Aorta (tissue), 5 donors: ENCODE measurements at places on chromosomes 2 and 18. TPM values are rescaled to one million over a fixed set of nuclear protein-coding genes. Genes with fewer than 3 reads are reported as not detected.

GRCh38 chr18:22469926-22470247 lies 52.2 kb upstream of the CTAGE1 start:
- H3K4me1 ChIP-seq = peaks cover 4% of the 10 kb centered on the region
- no peak overlapping the region for H3K27ac ChIP-seq
- H3K27me3 ChIP-seq = no peaks in the 10 kb centered on the region
- no peaks in the 10 kb centered on the region for H3K36me3 ChIP-seq
- H3K4me3 ChIP-seq = no peak overlapping the region
- no peak for DNase-seq

GRCh38 chr2:234752966-234753365 lies 198.9 kb upstream of the SH3BP4 start:
- H3K27ac ChIP-seq = no peak overlapping the region
- no peaks in the 10 kb centered on the region for H3K27me3 ChIP-seq
- H3K4me1 ChIP-seq = no peaks in the 10 kb centered on the region
- no peak for DNase-seq

ASB3 gene
- 14.4 TPM for total RNA-seq

SPDYA gene
- 2.8 TPM for total RNA-seq

DNA sequence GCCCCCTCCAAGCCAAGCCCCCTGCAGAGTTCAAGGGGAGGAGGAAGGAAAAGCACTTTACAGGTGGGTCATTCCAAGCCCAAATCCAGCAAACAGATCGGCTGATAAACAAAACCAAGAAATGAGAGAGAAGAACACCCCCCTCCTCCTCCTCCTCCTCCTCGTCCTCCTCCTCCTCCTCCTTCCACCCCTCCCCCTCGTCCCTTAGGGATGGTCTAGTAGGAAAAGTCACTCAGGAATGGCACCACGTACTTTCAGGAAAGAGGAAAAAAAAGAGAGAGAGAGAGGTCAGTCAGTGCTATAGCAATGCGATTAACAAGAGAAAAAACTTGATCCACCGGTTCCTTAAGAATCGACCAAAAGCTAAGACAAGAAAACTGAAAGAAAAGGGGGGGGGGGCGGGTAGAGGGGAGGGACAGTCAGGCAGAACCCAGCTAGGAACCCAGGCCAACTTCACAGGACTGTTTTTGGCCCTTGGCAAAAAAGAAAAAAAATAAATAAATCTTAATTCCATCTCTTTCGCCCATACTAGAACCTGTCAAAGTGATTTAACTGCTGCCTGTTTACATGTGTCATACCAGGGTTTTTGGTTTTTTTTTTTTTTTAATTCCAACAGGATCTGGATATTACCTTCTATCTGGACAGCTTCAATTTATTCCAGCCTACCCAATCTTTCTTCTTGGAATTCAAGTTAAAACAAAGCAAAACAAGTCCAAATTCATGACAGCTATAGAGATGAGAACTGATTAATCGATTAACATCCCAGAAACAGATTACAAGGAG lies 906 bp downstream of the IKZF2 start:
- H3K27me3 ChIP-seq = no peaks in the 10 kb centered on the region
- no peaks in the 10 kb centered on the region for H3K4me1 ChIP-seq
- peak overlapping the region; percentile 45 for H3K4me3 ChIP-seq
- H3K27ac ChIP-seq = peak overlapping the region; percentile 40
- DNase-seq = peak; percentile 43

- no peaks in the 10 kb centered on the region for H3K4me1 ChIP-seq
- DNase-seq = no peak
- no peak overlapping the region for H3K27ac ChIP-seq
- no peaks in the 10 kb centered on the region for H3K27me3 ChIP-seq
These were observed 30.0 kb upstream of the ITGAV start for GRCh38 chr2:186559848-186560247.

- H3K4me1 ChIP-seq = no peaks in the 10 kb centered on the region
- DNase-seq = no peak
- no peaks in the 10 kb centered on the region for H3K36me3 ChIP-seq
These were observed 22.6 kb downstream of the DHRS9 start for GRCh38 chr2:169091761-169092519.

DNA sequence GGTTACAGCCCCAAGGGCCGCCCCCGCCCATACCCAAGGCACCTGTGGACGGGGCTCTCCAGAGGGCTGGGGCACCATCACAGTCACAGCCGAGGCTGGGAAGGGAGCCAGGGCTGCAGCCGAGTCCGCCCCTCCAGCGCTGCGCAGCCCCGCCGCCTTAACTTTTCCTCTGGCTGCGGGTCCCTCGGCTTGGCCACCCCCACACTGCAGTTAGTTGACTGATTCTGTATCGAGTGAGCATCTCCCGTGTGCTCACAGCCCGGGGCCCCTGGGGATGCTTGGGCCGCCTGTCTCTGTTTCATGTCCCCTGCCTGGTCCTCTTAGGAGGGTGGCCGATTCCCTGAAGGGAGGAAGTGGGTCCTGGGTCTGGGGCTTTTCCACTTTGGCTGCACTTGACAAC lies 33.7 kb downstream of the EMILIN2 start:
- H3K4me1 ChIP-seq = peaks cover 3% of the 10 kb centered on the region
- DNase-seq = no peak
- H3K27me3 ChIP-seq = no peaks in the 10 kb centered on the region

- no peak for DNase-seq
- no peaks in the 10 kb centered on the region for H3K4me1 ChIP-seq
- no peaks in the 10 kb centered on the region for H3K36me3 ChIP-seq
- no peak overlapping the region for H3K4me3 ChIP-seq
- H3K27ac ChIP-seq = no peak overlapping the region
These were observed 423.4 kb upstream of the ID2 start for GRCh38 chr2:8258406-8258805.

- no peak overlapping the region for H3K27ac ChIP-seq
- H3K4me3 ChIP-seq = no peak overlapping the region
- H3K36me3 ChIP-seq = no peaks in the 10 kb centered on the region
- no peak for DNase-seq
- H3K27me3 ChIP-seq = no peaks in the 10 kb centered on the region
- peaks cover 16% of the 10 kb centered on the region for H3K4me1 ChIP-seq
These were observed 564.7 kb downstream of the TNS1 start for GRCh38 chr2:217438136-217438535.

DNA sequence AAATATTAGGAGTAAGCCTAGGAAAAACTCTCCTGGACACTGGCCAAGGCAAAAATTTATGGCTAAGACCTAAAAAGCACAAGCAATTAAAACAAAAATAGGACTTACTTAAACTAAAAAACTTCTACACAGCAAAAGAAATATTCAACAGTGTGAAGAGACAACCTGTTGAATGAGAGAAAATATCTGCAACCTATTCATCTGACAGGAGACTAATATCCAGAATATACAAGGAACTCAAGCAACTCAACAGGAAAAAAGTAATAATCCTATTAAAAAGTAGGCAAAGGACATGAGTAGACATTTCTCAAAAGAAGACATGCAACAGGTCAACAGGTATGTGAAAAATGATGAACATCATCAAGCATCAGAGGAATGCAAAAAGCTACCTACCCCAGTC lies 431.1 kb downstream of the ZEB2 start:
- H3K4me3 ChIP-seq = no peak overlapping the region
- no peak overlapping the region for H3K27ac ChIP-seq
- H3K4me1 ChIP-seq = no peaks in the 10 kb centered on the region
- no peak for DNase-seq

MTA3 gene
- total RNA-seq = 46.3 TPM

DNA sequence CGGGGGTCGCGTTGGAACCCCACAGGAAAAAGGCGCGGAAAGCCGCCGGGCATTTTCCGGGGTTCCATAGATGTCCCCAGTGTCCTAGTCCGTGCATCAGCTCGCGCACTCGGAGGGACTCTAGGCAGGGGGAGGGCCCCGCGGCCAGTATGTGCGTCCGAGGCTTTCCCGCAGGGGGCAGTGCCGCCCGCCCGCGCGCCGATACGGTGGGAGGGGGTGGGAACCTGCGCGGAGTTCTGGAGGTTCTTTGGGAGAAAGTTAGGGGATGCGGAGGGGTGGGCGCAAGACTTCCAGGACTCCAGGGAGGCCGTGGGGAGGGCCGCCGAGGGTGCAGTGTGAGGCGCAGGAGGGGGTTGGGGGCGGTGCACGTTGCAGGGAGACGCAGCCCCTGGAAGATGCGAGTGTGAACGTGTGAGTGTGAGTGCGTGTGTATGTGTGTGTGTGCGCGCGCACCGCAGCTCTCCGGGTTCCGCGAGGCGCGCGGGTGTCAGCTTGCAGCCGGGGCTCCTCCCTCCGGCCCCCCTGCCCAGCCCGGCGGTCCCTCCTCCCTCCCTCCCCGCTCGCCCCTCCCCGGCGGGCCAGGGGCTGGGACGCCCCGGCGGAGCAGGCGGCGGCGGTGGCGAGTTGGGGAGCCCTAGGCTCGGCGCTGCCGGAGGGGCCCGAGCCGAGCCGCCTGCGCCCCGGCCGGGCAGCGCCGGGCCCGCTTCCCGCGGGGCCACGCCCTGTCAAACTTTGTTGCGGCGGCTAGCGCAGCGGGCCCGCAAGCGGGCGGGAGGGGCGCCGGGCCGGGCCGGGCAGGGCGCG lies at the start of gene TCF7L1:
Gene TCF7L1, plus strand, starts transcription at position 559 of the 804 bp plus-strand sequence. CDS start 293 bp downstream, outside the sequence.
- H3K27ac ChIP-seq = peak within 1 kb of the TSS; percentile 29
- H3K4me3 ChIP-seq = peak within 1 kb of the TSS; percentile 84
- no peaks in the 10 kb centered on the region for H3K27me3 ChIP-seq
- peak; percentile 96 for DNase-seq
- no peaks in the 10 kb centered on the region for H3K36me3 ChIP-seq

DNA sequence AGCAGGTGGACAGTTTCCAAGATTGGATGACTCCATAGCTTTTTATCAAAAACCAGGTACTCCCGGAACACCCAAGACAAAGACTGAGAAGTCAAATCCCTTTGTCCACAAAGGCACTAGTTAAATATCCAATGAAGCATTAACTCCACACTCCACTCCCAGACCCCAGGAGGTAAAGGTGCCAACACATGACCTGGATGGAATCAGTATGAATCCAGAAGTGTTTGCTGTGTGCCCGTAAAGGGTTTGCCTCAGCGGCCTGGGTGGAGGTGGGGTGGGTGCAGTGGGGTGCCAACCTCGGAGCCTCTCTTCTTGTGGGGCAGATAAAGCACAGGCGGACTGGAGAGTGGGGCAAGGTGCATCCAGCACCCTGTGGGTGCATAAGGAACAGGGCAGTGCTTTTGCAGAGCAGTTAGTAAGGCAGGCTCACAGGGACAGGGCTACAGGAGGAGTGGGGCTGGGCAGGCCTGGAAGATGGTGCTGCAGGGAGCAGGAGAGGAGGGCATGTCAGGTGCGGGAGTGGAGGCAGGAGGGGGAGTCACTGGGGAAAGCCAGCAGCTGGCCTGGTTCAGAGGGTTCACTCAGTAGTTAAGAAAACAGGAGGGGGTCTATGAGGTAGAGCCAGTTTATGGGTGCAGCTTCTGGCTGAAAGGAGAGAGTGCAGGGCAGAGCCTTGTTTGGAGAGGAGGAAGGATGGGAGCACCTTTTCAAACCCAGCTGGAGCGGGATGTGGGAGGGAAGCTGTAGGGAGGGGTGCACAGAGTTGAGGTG lies 208.4 kb upstream of the SMAD2 start:
- no peaks in the 10 kb centered on the region for H3K27me3 ChIP-seq
- H3K27ac ChIP-seq = no peak overlapping the region
- DNase-seq = no peak
- no peaks in the 10 kb centered on the region for H3K36me3 ChIP-seq
- no peaks in the 10 kb centered on the region for H3K4me1 ChIP-seq

- H3K27ac ChIP-seq = no peak overlapping the region
- no peaks in the 10 kb centered on the region for H3K36me3 ChIP-seq
- no peaks in the 10 kb centered on the region for H3K4me1 ChIP-seq
These were observed 225.2 kb downstream of the ZNF521 start for GRCh38 chr18:25126751-25127150.

BMP10 gene
- total RNA-seq = not detected

DNA sequence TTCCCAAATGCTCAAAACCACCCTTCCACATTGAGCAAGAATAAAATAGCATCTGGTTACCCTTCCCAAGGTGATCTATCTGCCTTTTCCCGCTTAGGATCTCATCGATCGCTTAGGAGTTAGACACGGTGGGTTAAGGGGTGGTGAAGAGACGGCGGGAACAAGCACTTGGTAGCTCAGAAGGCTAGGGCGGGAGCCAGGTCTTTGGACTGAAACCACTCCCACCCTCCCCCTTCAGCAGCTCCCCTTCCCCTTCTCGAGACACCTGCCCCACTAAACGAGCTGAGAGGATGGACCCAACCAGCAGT lies 513 bp downstream of the THOC1 start:
- no peak for DNase-seq
- H3K27ac ChIP-seq = peak overlapping the region; percentile 0

- H3K4me1 ChIP-seq = no peaks in the 10 kb centered on the region
- no peak overlapping the region for H3K27ac ChIP-seq
- no peak for DNase-seq
- H3K27me3 ChIP-seq = no peaks in the 10 kb centered on the region
- H3K36me3 ChIP-seq = no peaks in the 10 kb centered on the region
These were observed 8.3 kb upstream of the KLHL30 start for GRCh38 chr2:238130111-238130695.

DNA sequence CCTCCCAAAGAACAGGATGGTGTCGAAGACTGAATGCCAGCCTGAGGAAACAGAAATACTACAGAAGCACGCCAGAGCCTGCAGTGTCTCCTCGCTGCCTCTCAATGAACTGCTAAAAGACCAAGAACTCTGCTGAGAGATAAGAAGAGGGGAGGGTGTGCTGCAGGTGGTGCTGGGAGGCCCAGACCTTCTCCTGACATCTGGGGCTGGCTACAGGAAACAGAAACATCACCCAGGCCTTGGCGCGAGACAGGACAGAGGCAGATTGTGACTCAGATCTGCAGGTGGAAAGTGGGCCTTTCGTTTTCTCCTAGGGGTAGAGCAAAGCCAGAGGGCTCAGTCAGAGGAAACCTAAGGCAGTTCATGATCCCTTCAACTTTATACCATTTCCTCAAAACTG lies 250.3 kb upstream of the TCF4 start:
- no peak overlapping the region for H3K4me3 ChIP-seq
- no peaks in the 10 kb centered on the region for H3K27me3 ChIP-seq
- H3K36me3 ChIP-seq = no peaks in the 10 kb centered on the region
- H3K4me1 ChIP-seq = no peaks in the 10 kb centered on the region

GRCh38 chr2:182444806-182445205 lies 18.0 kb upstream of the PDE1A start:
- peaks cover 8% of the 10 kb centered on the region for H3K4me1 ChIP-seq
- no peaks in the 10 kb centered on the region for H3K36me3 ChIP-seq
- no peak overlapping the region for H3K27ac ChIP-seq
- no peak for DNase-seq

OSBPL6 gene
- 2.1 TPM for total RNA-seq

DNA sequence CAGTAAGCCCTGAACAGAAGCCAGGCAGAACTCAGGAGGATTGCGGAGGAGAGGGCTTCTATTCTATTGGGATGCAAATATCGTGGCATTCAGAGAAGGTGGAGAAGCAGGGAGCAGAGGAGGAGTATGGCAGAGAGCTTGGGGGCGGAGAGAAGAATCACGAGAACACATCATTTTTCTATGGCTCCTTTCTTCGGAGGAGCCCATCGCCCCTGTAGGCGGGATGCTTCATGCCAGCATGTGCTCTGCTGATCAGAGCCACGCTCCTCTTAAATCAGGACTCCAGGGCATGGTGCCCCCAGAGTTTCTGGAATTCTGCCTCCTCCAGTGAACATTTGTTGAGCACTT lies 71.1 kb downstream of the CIB4 start:
- H3K4me3 ChIP-seq = no peak overlapping the region
- no peak overlapping the region for H3K27ac ChIP-seq
- peak; percentile 6 for DNase-seq
- H3K36me3 ChIP-seq = no peaks in the 10 kb centered on the region
- no peaks in the 10 kb centered on the region for H3K27me3 ChIP-seq

GRCh38 chr18:27404855-27405254 lies 219.7 kb upstream of the CHST9 start:
- DNase-seq = no peak
- no peaks in the 10 kb centered on the region for H3K36me3 ChIP-seq
- no peak overlapping the region for H3K27ac ChIP-seq
- H3K27me3 ChIP-seq = no peaks in the 10 kb centered on the region
- no peaks in the 10 kb centered on the region for H3K4me1 ChIP-seq

BCL2 gene
- total RNA-seq = 23.7 TPM
